Vagina (tissue), 2 donors: ENCODE measurements at places on chromosomes 16 and 17.

- DNase-seq: no peak
Measured at GRCh38 chr17:46756081-46756735, 62.3 kb downstream of the WNT3 start.

GRCh38 chr17:57009737-57010445 is 32.0 kb downstream of the SCPEP1 start:
- DNase-seq: no peak

DNA sequence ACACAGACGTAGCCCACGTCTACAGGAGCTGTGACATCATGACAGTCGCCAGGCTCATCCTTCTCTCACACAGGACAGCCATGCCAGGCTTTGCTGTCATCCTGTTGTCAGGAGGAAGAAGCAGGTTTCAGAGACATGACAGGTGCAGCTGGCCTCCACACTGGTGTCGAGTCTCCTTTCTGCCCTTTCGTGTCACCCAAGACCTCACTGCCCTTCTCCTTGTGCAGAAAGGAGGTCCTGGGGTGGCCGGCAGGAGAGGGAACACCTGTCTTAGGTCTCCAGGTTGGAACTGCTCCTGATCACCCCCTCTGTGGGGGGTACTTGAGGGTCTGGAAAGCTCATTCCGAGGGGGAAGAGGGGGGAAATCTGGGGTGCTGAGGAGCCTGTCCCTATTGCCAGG is 41.6 kb upstream of the IRF8 start:
- no peak for DNase-seq

GRCh38 chr17:47946929-47947397 is 5.6 kb downstream of the PNPO start:
- no peak for DNase-seq

DNA sequence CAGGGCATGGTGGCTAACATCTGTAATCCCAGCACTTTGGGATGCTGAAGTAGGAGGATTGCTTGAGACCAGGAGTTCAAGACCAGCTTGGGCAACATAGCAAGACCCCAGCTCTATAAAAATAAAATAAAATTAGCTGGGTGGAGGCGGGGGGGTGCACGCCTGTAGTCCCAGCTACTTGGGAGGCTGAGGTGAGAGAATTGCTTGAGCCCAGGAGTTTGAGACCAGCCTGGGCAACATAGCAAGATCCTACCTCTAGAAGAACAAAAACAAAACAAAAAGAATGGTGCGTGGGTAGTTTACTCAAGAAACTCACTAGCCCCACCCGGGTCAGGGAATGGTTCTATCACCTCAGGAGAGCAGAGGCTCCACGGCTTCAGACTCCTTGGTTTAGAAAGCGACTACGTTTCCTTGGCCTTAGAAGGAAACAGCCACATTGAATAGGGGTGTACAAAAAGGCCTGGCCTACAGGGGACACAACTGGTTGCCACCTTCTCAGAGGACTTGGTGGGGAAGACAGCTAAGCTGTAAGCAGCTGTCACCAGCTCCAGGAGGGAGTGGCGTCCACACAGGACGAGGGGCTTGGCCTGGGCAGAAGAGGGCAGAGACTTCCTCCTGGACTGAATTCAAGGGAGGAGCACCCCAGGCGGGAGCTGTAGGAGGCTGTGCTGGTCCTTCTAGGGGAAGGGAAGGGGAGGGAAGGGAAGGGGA is 716 bp downstream of the TK1 start:
- no peak for DNase-seq

- no peak for DNase-seq
Measured at GRCh38 chr17:77531641-77532040, 390.9 kb downstream of the SEC14L1 start.

GRCh38 chr17:58722696-58723095 is 30.3 kb downstream of the RAD51C start:
- DNase-seq: no peak

- DNase-seq: no peak
Measured at GRCh38 chr16:12793120-12793864, 10.4 kb downstream of the CPPED1 start.

DNA sequence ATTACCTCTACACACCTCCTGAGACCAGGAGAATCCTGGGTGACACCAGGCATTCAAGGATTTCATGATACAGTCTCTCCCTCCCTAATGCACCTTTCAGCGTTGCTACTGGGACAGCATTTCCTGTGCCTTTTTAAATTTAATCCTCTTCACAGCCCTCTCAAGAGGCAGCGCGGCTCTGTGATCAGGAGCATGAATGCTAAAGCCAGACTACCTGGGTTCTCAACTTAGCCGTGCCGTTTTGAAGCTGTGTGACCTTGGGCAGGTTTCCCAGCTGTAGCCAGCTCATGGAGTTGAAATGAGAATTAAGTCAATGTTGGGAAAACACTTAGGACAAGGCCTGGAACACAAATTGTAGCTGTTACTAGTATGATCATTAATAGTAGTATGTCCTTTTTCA is 191.8 kb downstream of the XYLT1 start:
- DNase-seq: no peak

GRCh38 chr16:66798161-66798560 is 3.2 kb downstream of the TERB1 start:
- no peak for DNase-seq

DNA sequence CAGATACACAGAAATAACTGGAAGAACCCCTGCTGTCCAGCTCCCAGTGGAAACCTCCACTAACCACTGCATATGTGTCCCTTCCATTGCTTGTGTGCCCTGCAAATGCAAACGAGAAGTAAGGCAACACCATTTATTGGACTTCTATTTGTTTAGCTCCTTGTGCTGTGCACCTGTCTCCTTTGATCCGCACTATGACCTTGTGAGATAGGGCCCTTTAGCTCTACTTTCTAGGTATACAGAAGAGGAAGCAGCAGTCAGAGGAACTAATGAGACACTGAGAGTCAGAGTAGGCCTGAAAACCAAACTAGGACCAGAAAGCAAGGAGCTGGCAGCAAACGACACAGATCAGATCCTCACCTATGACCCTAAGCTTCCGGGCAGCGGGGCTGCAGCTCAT is 22.4 kb downstream of the SOX9 start:
- DNase-seq: no peak

DNA sequence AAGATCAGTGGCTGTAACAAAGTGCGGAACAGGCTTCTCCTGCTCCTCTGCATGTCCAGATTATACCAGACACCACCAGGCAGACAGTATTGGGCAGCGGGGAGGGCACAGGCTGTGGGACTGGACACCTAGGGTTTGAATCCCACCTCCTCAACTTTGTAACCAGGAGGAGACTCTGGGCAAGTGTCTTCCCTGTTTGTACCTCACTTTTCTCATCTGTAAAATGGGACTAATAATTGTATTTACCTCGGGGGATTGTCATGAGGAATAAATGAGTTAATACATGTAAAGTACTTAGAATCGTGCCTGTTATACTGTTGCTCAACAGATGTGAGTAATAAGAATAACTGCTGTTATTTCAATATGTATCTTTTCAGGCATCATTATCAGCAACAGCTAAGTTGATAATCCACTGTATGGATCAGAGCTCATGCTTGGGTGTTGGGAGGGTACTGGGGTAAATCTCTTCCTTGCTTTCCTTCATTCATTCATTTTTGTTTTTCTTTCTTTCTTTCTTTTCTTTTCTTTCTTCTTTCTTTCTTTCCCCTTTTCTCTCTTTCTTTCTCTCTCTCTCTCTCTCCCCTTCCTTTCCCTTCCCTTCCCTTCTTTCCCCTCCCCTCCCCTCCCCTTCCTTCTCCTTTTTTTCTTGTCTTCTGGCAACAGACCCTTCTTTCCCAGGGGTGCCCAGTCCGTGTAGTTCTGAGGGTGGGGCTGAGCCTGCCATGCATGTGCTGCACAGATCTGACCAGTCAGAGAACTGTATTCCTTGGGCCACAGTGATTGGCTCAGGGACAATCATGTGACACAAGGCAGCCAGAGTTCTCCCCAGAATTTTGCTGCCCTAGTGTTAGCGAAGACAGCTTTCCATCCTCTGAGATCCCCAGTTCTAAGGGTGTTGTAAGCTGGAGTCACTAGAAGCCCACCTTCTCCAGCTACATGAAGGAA is 25.3 kb upstream of the BRD7 start:
- no peak for DNase-seq

DNA sequence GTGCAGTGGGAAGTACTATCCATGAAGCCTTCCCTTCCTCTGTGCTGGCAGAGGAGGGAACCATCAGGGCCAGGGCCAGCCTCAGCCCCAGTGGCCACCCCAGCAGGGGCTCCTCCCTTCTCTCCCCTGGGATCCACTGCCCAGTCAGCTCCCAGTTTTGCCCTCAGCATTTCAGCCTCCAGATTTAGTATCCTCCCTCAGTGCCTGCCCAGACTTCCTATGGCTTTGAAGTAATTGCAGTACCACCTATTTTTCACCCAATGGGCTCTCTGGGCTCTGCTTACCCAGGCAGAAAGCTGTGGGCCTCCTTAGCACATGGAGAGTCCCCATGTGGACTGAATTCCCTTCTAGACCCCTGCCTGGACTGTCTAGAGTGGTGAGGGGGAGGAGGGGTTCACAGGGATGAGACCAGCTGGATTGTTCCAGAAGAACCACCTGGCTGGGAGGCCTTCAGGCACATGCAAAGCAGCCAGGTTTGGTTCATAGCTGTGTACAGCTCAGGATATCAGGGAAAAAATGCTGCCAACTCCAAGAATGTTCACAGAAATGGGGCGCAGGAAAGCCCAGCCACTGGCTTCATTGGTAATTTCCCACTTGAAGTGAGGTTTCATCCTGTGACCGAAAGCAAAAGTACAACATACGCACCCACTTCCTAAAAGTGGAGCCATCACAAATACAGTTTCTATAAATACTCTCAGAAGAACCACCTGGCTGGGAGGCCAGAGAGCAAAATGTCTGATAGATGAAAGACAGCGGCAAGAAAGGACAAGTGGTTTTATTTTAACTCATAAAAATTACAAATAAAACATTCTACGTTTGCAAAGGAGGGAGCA is 15.2 kb upstream of the HERPUD1 start:
- no peak for DNase-seq

GRCh38 chr16:72910875-72911274 is 137.1 kb downstream of the ZFHX3 start:
- DNase-seq: no peak

- peak; percentile 98 for DNase-seq
Measured at GRCh38 chr17:76529224-76530094, 8.1 kb downstream of the CYGB start.

DNA sequence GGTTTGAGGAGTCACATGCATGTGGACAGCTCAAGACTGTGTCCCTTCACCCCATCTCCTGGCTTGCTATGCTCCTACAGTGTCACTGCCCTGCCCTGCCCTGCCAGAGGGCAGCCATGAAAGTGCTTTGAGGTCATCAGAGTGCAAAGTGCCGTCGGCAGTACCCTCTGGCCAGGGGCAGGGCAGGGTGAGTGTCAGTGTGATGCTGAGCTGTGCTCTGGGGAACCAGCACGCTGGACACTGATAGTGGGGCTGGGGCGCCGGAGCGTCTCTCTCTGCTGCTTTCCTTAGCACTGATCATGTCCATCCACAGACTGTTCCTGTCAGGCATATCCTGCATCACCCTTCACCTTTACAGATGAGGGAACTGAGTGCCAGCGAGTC is 1.6 kb upstream of the SPATA32 start:
- no peak for DNase-seq

DNA sequence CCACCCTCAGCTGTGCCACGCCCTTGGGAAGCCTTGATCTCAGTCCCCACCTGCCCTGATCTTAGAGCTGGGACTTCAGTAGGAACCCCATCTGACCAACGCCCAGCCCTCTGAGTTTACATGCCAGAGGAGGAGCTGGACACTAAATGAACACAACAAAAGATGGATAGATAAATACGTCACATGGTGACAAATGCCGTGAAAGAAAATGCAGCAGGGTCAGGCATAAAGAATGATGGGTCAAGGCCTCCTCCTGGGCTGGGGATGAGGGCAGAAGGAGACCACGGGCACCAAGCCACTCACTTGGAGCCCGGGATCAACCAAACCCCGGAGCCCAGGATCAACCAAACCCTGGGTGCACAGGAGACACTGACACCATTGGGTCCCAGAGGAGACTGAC is 354.9 kb downstream of the C16orf95 start:
- DNase-seq: no peak

DNA sequence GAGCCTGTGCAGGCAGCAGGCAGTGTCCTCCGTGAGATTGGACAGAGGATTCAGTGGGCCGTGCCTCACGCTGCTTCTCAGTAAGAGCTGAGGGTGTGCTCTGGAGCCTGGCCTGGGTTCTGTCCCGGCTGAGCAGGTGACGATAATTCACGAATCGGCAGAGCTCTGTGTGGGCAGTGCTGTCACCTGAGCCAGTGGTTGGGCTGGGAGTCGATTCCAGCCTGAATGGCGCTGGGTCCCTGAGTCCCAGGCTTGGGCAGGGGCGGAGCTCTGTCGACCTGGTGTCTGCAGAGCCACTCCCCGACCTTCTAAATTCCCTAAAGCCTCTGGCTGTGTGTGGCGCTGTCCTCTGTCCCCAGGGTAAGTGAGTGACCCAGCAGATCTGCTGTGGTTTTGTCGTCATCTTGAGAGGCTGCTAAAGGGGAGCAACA is 8.4 kb downstream of the ACSF3 start:
- DNase-seq: no peak

- no peak for DNase-seq
Measured at GRCh38 chr17:51263006-51263405, 2.7 kb downstream of the UTP18 start.

DNA sequence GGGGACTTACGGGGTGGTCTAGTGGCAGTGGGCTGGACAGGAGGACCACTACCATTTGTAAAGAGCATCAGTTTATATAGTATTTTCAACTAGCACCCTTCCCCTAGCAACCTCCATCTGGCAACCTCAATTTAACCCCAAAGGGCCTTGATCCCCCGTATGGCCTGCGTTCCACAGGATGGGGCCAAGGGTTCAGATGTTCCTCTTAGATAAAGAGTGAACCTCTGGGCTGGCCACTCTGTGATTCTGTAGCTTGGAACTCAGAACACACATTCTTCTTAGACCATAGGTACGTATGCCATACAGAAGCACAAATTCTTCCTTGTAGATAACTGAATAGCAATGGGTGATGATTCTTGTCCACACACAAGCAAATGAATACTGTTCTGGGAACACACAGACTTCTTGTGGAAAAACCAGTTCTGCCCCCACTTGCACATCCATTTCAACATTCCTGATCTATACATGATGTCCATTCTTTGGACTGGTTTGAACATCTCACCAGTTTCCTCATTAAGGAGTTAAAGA is 1.9 kb upstream of the GGA2 start:
- no peak for DNase-seq

DNA sequence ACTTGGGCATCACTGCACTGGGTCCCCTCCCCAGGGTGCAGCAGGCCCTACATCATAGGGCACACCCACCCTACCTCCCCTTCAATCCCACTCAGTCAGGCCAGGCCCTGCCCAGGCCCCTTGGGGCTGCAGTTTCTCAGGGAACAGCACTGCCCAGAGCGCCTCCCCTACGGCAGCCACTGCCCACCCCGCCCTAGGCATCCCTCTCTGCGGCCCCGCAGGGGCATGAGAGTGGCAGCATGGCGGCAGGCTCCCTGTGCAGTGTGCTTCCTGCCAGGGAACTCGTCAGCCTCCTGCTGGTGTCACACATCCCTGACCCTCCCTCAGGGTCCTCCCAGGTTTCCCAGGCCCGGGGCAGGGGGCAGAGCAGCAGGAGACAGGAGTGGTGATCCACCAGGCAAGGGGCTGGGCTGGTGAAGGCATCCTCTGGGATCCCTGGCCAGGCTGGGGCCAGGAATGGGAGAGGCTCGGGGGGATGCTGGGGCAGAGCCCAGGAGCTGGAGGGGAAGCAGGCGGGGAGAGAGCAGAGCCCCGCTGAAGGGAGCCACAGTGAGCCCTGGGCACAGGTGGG is 16.2 kb upstream of the BAHCC1 start:
- no peak for DNase-seq
